ENCODE measurements at places on chromosomes 5 and 9.

- no peak for DNase-seq
Observed at GRCh38 chr9:13732290-13732689, 452.8 kb upstream of the MPDZ start.

DNA sequence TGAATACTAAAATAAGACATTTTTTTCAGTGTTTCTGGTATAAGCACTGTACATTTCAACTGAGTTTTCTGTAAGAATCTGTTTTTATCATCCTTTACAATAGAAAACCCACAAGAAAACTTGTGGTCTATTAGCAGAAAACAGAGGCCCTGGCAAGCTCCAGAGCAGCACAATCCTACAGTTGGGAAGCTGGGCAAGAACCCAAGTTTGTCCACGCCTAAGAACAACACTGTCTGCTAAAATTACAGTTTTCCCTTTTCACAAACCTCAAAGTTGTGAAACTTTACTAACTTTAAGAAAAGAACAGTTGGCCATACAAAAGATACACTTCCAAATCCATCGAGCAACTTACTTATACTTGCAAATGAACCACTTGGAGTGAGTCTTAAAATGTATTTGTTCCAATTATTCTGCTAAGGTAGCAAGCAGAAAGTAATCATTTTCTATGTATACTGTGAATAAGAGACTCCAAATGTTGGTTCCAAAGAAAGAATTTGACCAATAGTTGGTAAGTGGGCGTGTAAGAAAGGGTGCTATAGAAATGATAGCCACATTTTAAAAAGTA is 982.0 kb upstream of the ARRDC3 start:
- DNase-seq: no peak

GRCh38 chr9:3497401-3497800 is 28.4 kb downstream of the RFX3 start:
- DNase-seq: no peak

DNA sequence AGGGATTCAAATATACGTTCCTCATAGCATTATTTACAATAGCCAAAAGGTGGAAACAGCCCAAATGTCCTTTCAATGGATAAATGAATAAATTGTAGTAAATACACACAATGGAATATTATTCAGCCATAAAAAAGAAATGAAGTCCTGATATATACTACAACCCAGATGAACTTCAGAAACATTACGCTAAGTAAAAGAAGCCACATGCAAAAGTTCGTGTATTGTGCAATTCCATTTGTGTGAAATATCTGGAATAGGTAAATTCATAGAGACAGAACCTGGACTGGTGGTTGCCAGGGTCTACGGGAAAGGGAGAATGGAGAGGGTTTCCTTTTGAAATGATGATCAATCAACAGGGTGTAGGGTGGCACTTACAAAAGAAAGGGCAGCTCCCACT is 12.5 kb upstream of the ARSI start:
- DNase-seq: no peak

GRCh38 chr5:172901012-172901780 is 58.0 kb upstream of the RPL26L1 start:
- DNase-seq: no peak

DNA sequence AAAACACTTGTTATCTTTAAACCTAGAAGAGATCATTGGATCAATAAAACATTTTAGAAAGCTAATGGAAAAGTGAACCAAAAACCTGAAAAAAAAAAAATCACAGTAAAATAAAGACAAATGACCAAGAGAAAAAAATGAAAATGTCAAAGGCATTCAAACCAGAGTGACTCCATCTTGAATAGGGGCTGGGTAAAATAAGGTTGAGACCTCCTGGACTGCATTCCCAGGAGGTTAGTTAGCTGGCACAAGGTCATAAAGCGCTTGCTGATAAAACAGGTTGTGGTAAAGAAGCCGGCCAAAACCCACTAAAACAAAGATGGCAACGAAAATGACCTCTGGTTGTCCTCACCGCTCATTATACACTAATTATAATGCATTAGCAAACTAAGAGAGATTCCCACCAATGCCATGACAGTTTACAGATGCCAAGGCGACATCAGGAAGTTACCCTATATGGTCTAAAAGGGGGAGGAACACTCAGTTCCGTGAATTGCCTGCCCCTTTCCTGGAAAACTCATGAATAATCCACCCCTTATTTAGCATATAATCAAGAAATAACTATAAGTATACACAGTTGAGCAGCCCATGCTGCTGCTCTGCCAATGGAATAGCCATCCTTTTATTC is 116.7 kb upstream of the NEK6 start:
- DNase-seq: peak; percentile 35

- DNase-seq: no peak
Observed at GRCh38 chr5:138438724-138439476, at the start of gene REEP2. Gene REEP2, plus strand, starts transcription at chr5:138439057. Its CDS starts 152 bp downstream, at chr5:138439209.

- DNase-seq: no peak
Observed at GRCh38 chr5:142175039-142175438, 66.5 kb downstream of the NDFIP1 start.

DNA sequence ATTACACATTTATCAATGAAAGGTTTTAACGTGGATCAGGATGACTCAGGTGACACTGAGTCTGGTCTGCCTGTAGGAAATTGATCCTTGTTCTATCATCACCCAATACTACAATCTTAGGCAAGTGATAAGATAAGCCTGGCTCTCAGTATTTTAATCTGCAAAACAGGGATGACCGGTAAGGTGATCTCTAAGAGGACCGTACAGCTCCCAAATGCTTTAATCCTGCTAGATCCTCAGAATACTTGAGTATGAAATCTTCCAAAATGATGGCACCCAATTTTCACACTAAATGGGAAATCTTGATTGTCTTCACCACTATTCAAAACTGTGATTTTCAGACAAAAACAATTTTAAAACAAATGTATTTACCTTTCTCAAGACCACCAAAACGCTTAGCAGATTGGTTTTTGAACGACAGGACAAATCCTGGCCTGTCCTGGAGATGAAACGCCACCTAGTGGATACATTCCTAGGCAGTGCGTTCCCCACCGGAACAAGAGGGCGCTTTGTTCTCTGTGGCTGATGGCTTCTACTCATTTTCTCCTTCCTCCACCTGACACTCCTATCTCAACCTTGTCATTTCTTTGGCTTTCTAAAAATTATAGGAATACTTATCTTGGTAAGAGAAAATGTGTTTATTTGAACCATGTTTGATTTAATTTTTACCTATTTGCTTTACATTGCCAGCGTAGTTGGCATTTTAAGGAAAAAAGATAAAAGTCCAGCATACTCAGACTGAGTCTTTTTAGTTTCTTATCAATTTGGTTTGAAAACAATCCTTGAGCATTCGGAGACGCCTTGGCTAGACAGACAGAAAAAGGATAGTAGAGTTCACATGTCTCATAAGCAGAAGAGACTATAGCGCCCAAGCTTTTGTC is 41.2 kb upstream of the VCAN start:
- DNase-seq: peak; percentile 36

DNA sequence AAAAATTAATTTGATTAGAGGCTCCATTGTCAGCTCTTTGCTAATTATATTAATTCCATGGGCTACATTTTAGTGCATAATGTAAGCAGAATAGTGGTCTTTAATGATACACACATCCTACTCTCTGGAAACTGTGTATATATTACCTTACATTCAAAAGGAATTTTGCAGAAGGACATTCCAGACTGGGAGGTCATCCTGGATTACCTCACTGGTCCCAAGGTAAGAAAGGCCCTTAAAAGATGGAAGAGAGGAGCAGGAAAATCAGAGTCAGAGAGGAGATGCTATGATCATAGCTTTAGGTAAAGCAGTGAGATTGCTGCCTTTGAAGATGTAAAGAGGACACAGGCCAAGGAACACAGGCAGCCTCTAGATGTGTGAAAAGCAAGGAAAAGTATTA is 1180.8 kb downstream of the CDH12 start:
- no peak for DNase-seq

DNA sequence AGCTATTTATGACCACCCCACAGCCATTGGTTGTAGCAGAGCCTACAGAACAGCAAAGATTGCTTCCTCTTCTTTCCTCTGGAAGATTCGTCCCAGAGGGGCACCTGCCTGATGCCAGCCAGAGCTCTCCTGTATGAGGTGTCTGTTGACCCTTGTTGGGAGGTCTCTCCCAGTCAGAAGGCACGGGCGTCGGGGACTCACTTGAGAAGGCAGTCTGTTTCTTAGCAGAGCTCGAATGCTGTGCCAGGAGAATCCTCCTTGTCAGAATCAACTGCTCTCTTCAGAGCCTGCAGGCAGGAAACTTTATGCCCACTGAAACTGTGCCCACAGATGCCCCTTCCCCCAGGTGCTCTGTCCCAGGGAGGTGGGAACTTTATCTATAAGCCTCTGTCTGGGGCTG is 479.5 kb upstream of the IZUMO3 start:
- no peak for DNase-seq

DNA sequence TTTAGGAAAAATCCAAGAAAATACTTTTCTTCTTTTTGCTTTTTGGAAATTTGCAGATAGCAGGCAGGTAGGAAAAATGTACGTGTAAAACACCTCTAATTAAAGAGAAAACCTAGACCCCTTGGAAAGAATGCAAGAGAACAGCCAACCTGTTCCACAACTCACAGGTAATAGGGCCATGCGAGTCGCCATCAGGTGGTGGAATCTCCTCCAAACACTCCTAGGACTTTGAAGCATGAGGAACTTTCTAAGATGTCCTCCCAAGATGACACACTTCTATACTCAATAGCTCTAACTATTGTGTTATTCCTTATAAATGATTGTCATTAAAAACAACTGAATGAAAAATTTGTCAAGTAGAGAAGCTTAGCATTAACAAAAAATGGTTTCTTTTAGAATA is 174.0 kb downstream of the TMC1 start:
- no peak for DNase-seq

DNA sequence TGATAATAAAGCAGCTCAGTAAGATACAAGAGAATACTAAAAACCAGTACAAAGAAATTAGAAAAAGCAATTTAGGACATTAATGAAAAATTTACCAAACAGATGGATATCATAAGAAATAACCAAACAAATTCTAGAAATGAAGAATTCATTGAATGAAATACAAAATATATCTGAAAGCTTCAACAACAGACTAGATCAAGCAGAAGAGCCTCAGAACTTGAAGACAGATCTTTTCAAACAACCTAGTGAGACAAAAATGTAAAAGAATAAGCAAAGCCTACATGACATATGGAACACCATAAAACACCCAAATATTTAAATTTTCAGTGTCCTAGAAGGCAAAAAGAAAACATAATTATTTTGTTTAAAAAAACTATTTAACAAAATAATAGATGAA is 66.9 kb downstream of the SKIC3 start:
- DNase-seq: no peak

Data from CD14-positive monocyte (primary cell).